ENCODE measurements at places on chromosomes 1 and 21.

- DNase-seq = peak; percentile 55
Observed at GRCh38 chr1:156420205-156421061, 51.4 kb downstream of the RHBG start.

DNA sequence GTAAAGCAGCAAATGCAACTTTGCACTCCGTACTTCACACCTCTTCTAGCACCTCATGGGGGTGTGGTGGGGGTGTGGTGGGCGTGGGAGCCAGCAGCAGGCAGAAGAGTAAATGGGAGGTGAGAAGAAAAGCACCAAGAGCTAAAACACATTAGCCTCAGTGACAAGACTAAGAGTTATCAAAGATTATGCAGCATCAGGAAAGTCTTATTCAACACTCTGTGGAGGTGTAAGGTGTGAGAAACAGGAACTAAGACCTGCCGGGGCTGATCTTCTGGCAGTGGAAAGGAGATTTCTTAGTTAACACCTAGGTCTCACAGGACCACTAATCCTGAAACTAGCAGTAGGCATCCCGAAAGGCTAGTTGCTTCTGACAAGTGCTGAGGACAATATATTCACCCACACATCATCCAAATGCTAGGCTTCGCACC, 9.9 kb downstream of the TGFBR3 start:
- DNase-seq = peak; percentile 68

GRCh38 chr1:220323717-220324116, 51.5 kb upstream of the RAB3GAP2 start:
- DNase-seq = no peak

DNA sequence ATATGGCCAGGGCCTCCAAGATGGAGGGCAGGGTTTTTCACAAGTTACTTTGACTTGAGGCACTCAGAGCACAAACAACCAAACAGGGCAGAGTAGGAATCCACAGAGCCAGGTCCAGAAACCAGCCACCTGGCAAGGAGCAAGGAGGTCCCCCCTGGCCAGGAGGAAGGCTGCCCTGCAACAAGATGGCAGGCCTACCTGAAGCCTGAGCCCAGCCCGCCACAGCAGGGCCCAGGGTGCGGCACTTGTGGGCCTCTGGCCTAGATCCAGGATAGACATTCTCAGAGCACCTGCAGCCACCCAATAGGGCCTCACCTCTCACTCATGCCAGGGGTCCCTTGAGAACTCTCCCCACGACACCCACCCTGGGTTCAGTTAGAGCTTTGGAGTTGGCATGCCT, 11.5 kb downstream of the SH3BGRL3 start:
- DNase-seq = no peak

- peak; percentile 71 for DNase-seq
Observed at GRCh38 chr1:181423301-181423918, 59.9 kb upstream of the CACNA1E start.

DNA sequence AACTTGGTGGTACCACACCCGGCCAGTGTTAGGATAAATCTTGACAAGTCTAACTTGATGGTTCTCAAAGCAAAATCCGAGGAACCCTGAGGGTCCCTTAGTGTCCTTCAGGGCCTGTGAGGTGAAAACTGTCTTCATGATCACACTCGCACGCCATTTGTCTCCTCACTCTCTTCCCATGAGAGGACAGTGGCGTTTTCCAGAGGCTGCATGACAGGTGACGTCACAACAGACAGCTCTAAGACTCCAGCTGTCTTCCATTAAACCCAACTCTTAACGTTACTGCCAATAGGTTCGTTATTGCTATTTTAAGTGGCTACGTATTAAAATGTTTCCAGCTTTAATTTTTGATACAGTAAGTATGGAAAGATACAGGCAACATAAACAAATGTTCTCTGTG, 13.8 kb downstream of the CFAP74 start:
- DNase-seq = no peak

DNA sequence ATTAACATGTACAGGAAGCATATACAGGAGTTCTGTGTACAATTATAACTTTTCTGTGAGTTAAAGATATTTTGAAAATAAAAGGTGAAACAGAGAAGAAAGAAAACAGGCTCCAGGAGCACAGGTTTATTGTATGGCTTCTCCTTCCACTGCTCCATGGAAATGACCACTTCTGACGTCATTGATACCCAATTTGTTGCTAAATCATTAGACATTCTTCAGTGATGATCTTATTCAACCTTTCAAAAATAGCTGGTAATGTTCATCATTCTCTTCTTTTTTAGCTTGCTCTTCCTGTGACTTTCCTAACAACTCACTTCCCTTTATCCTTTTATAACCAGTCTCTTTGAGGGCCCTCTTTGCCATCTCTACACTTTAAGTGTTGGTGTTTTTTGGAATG, 77.8 kb downstream of the KCNK2 start:
- DNase-seq = no peak

- no peak for DNase-seq
Observed at GRCh38 chr1:243416495-243416894, 160.7 kb downstream of the SDCCAG8 start.

- peak; percentile 32 for DNase-seq
Observed at GRCh38 chr1:110420874-110421793, 13.6 kb upstream of the LAMTOR5 start.

- peak; percentile 34 for DNase-seq
Observed at GRCh38 chr21:36696390-36697059, 2.4 kb upstream of the SIM2 start.

- no peak for DNase-seq
Observed at GRCh38 chr1:87291107-87291506, 37.6 kb upstream of the LMO4 start.

- DNase-seq = no peak
Observed at GRCh38 chr1:52455686-52456085, 51.3 kb downstream of the PRPF38A start.

GRCh38 chr1:27398405-27399149, 6.2 kb downstream of the GPR3 start:
- no peak for DNase-seq

DNA sequence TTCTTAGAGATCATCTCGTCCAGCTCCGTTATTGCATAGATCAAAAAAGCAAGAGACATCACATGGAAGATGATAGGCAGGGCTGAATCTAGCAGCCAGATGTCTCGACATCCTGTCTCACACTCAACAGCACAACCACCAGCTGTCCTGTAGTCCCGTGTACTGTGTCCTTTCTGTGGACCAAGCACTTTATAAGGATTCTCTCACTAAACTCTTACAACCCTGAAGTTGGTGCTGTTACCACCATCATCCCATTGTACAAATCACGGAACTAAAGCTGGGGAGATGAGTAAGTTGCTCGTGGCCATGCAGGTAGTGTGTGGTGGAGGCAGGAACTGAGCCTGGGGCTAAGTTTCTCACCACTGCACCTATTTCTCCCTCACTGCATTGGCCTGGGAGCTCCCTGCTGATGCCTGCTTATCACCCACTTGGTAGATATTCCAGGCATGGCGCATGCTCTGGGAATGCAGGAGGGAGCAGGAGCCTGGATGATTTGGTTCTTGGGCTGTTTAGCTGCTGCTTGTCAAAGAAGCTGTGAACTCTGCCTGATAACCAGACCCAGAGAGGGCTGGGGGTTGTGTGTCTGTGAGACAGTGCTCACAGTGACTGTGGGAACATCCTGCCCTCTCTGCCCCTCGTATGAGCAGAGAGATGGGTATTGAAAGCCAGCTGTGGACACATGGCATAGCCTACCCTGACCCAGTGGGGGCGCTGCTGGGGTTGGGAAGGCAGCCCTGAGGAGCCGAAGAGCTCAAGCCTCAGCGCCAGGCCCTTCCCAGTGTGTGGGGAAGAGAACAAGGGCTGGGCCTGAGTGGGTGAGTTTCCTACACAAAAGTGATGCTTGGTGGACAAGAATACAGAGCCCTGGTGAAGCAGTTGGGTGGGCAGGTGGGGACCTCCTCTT, 13.6 kb downstream of the PPFIA4 start:
- peak; percentile 37 for DNase-seq

DNA sequence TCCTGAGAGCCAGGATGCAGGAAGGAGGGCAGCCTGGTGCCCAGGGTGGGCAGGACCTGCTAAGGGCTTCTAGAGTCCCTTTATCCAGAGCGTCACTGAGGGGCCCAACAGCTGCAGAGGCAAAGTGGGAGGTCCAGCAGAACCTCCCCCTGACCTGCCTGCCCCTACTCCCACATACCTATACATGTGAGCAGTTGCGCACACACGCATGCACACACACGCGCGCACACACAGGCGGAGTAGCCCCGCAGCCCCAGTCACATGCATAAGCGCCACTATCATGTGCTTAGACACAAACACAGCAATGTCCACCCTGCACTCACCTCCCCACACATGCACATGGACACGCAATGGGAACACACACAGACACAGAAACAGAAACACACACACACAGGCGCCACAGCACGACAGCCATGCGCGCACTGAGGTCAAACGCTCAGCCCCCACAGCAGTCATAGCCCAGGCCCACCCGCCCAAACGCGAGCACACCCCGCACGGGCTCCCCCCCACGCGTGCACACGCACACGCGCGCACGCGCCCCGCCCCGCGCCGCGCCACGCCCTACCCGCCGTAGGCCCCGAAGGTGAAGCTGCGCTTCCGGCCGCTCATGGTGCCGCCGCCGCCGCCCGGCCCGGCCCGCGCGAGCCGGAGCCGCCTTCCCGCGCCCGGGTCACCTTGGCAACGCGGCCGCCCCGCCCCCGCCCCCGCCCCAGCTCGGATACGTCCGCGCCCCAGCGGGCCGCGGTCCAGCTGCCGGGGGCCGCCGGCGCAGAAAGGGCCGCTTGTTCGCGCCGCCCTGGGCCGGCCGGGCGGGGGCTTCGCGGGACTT, 17.7 kb downstream of the RAP1GAP start:
- DNase-seq = peak; percentile 64

- no peak for DNase-seq
Observed at GRCh38 chr1:158002022-158002630, 8.7 kb downstream of the KIRREL1 start.

GRCh38 chr1:175158170-175158591, 34.4 kb downstream of the KIAA0040 start:
- DNase-seq = peak; percentile 39

- peak; percentile 47 for DNase-seq
Observed at GRCh38 chr1:87044840-87045239, 130.4 kb downstream of the HS2ST1 start.

GRCh38 chr1:40858856-40859416, 3.2 kb downstream of the CITED4 start:
- DNase-seq = no peak

- DNase-seq = no peak
Observed at GRCh38 chr1:225415307-225415706, 12.5 kb downstream of the LBR start.

GRCh38 chr1:219027146-219027673, 146.5 kb upstream of the LYPLAL1 start:
- DNase-seq = no peak

DNA sequence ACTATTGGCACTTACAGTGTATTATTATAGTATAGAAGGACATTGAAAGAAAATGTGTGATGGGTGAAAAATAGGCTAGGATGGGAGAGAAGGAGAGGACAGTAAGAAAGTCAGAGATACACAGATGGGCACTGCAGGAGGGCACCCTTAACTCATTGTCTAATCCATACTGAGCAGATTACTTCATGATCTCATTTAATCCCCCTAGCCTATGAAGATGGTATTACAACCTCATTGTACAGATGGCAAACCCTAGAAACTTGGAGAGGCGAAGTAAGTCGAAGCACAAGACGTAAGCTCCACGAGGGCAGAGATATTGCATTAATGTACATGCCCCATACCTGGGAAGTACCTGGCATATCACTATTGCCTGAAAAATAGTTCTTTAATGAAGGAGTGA, 346.9 kb upstream of the DAB1 start:
- DNase-seq = no peak

DNA sequence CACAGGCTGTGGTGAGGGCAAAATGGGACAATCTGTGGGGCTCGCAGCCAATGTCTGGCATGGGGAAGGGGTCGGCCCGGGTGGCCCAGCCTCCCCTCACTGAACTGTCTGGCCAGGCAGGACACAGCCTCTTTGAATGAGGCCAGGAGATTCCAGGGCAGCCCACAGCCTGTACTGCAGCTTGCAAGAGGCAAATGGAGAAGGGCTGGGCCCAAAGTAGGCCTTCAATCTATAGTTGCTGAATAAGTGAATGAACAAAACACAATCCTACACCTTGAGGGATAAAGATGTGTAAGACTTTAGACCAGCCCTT, 23.2 kb downstream of the SLC27A3 start:
- no peak for DNase-seq

GRCh38 chr1:24199291-24199900, 12.3 kb upstream of the IFNLR1 start:
- DNase-seq = peak; percentile 87

GRCh38 chr1:55071477-55071876, 32.1 kb downstream of the PCSK9 start:
- peak; percentile 28 for DNase-seq

DNA sequence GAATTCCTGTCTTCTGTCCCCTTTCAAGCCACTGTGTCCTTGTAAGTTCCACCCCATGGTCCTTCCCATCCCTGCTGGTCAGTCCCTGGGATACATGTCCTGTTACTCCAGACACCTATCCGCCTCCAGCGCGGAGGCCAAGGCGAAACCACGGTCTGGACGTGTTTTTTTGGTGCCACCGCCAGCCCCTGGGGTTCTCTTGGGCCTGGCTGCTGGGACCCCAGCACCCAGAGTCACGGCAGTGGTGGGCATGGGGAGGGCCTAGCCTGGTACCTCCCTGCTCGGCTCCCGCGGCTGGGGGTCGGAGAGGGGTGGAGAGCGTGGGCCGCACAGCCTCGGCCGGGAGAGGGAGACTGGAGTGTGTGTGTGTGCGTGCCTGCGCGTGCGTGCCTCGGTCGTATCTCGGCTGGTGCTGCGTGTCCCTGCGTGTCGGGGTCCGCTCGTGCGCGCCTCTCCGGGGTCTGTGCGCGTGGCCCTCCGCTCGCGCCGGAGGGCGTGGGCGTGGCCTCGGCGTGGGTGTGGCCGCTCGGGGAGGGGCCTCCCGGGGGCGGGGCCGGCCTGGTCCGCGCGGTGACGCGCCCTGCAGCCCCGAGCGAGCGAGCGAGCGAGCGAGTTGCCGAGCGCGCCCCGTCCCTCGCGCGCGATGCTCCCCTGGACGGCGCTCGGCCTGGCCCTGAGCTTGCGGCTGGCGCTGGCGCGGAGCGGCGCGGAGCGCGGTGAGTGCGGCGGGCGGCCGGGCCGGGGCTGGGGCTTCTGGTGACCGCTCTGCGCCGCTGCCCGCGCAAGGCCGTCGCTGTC, at the start of gene VWA1:
TSS of gene VWA1 (plus strand) at position 585 of the 798 bp plus-strand sequence. CDS start at position 644, 59 bp downstream.
- peak; percentile 82 for DNase-seq

GRCh38 chr1:160407839-160408801, 7.8 kb downstream of the VANGL2 start:
- DNase-seq = no peak

- DNase-seq = peak; percentile 53
Observed at GRCh38 chr1:108560189-108560873, 431 bp downstream of the EEIG2 start.

- no peak for DNase-seq
Observed at GRCh38 chr1:228312136-228312764, 94.4 kb downstream of the TRIM11 start.
